ENCODE measurements at places on chromosomes 12 and 14.
A peak's percentile ranks its signal among the peaks of the same experiment; 100 is the strongest.

GRCh38 chr12:52901715-52902541, 2.9 kb downstream of the KRT8 start:
- DNase-seq: peak; percentile 42

DNA sequence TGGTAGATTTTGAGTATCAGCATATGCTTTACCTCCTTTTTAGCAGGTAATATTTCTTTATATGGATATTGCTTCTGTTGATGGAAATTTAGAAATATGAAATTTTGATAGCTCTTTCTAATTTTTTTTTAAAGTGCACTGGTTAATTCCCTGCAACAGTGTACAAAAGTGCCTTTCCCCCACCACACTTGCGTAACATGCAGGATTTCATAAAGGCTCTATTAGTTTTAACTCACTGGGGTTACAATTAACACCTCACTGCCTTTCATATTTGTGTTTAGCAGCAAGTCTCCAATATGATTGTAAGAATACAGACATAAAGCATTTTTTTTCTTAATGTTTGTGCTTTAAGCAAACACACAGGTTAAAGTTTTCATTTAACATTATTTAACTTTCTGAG, 25.6 kb downstream of the MNAT1 start:
- no peak for DNase-seq

DNA sequence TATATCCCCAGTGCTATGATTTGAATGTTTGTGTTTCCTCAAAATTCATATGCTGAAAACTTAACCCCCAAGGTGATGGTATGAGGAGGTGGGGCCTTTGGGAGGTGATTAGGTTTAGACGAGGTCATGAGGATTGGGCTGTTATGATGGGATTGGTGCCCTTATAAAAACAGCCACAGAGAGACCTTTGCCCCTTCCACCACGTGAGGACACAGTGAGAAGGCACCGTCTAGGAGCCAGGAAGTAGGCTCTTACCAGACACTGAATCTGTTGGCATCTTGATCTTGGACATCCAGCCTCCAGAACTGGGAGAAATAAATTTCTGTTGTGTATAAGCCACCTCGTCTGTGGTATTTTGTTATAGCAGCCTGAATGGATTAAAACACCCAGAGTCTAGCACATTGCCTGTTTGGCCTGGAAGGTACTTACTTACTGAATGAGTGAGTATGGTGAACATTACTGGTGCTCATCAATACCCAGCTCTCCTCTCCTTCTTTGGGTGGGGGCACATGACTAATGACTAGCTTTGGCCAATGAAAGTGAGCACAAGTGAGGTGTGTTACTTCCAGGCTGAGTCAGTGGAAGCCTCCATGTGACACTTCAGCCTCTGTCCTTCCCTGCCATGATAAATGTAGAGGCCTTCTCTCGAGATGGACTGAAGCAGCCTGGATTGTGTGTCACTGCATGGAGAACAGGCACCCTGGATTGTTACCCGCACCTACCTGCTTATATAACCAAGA, 72.4 kb upstream of the CHST11 start:
- DNase-seq: no peak

DNA sequence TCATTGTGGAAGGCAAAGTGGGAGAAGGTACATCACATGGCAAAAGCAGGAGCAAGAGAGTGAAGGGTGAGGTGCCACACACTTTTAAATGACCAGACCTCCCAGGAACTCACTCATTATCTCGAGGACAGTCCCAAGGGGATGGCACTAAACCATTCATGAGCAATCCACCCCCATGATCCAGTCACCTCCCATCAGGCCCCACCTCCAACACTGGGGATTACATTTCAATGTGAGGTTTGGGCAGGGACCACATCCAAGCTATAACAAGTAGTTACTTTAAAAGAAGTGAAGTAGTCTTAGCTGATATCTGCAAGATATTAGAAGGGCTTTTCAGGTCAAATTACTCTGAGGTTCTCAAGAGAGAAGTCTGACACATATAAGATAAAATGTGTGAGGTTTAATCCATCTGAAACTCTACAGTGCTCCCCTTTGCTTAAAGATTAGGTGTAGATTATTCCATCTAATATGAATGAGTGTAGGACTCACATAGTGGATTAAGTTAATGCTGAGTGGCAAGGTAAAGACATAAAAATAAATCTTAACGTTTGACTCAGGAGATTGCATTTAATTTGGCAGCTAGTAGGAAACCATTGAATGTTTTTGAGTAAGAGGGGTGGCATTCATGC, 130.8 kb downstream of the TMX1 start:
- no peak for DNase-seq

DNA sequence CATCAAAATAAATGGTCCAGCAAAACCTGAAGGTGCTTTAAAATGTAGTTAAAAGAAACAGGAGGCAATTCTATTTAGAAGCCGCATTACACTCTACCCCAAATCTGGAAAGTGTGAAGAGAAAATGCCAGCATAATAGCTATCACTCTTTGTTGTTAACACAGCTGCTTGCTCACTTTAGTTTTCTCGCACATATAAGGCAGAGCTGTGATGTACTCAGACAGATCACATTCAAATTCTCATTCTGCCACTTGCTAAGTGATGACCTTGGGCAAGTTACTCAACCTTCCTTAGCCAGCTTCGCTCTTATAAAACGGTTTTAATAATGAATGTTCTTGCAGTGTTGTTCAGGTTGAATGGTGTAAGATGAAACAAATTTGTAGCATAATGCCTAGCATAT, 56.0 kb upstream of the MGAT4C start:
- no peak for DNase-seq

GRCh38 chr12:80936353-80936641, 1.4 kb downstream of the LIN7A start:
- no peak for DNase-seq

- DNase-seq: no peak
These were observed 1772.0 kb upstream of the FLRT2 start for GRCh38 chr14:83757916-83758315.

GRCh38 chr14:100237735-100238418, 1.1 kb upstream of the YY1 start:
- peak; percentile 51 for DNase-seq

DNA sequence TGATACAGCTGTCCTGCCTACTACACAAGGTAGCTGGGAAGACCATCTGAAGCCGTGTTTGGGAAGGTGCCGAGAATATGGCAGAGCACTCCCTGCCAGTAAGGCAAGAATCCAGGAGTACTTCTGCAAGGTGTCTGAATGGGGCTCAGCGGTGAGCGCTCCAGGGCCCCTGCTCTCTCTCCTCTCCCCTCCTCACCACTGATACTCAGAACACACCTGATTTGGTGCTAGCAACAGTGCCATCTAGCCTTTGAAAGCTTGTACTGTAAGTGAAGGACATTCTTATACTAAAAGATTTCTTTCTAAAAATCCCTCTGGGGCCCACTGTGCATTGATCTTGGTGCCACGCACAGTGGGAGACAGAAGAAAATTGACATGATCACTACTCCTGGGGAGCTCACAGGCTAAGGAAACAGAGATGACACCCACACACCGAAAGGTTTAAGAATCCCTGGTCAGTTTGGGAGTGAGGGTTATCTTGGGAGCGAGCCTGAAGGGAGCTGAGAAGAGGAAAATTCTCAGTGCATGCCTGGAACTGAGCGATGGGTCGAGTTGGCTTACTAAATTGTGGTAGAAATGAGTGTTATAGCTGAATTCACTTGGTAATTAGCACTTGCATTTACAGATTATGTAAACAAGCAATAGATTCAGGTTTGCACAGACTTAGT, 216.9 kb downstream of the NTF3 start:
- DNase-seq: peak; percentile 87

- DNase-seq: no peak
These were observed 597 bp downstream of the SOAT2 start for GRCh38 chr12:53103860-53104305.

GRCh38 chr12:89345830-89346740, 6.2 kb downstream of the DUSP6 start:
- DNase-seq: peak; percentile 64

- DNase-seq: no peak
These were observed 35.4 kb downstream of the SGPP1 start for GRCh38 chr14:63692310-63693020.
